ENCODE measurements at places on chromosomes 4 and X. TPM values are rescaled to one million over a fixed set of nuclear protein-coding genes. Genes with fewer than 3 reads are reported as not detected.

Gene SPANXN3
- total RNA-seq = not detected

- no peak for DNase-seq
Observed at GRCh38 chr4:104649631-104650030, 154.9 kb upstream of the CXXC4 start.

- no peak for DNase-seq
Observed at GRCh38 chr4:65250916-65251315, 419.4 kb downstream of the EPHA5 start.

GRCh38 chrX:128020701-128021100 is 31.5 kb downstream of the ACTRT1 start:
- DNase-seq = no peak

Gene PPAT
- 1.8 TPM for total RNA-seq

Gene CLDN34
- not detected for total RNA-seq

All from uterus (tissue), 4 donors.